ENCODE measurements at places on chromosomes 1 and 21. TPM values are rescaled to one million over a fixed set of nuclear protein-coding genes. Genes with fewer than 3 reads are reported as not detected.

KRTAP21-2 gene
- not detected for total RNA-seq

GLIS1 gene
- total RNA-seq: 1.8 TPM

PTCH2 gene
- total RNA-seq: 0.13 TPM

PGLYRP4 gene
- not detected for total RNA-seq

MAP3K7CL gene
- 9.3 TPM for total RNA-seq

F13B gene
- total RNA-seq: not detected

GIPC2 gene
- 0.52 TPM for total RNA-seq

SPRR2F gene
- total RNA-seq: not detected

DVL1 gene
- total RNA-seq: 50.7 TPM

DNM3 gene
- total RNA-seq: 1.6 TPM

ASCL5 gene
- total RNA-seq: not detected

FAM131C gene
- not detected for total RNA-seq

POTED gene
- total RNA-seq: not detected

TMEM81 gene
- 1.3 TPM for total RNA-seq

C1QC gene
- total RNA-seq: not detected

LCE1E gene
- not detected for total RNA-seq

CCDC30 gene
- total RNA-seq: 0.13 TPM

LCE4A gene
- not detected for total RNA-seq

CDA gene
- total RNA-seq: 1.9 TPM

OLFML2B gene
- total RNA-seq: 14.5 TPM

SLC45A1 gene
- total RNA-seq: 4.3 TPM

C1orf21 gene
- 12.2 TPM for total RNA-seq

ANKRD35 gene
- 8.8 TPM for total RNA-seq

PDZK1IP1 gene
- total RNA-seq: not detected

ODR4 gene
- 9.8 TPM for total RNA-seq

IGFN1 gene
- under 0.01 TPM for total RNA-seq

VWA5B1 gene
- total RNA-seq: not detected

FTCD gene
- total RNA-seq: not detected

ALX3 gene
- total RNA-seq: not detected

TNFRSF9 gene
- total RNA-seq: not detected

GRIK1 gene
- not detected for total RNA-seq

PODN gene
- total RNA-seq: 0.39 TPM

CAPN8 gene
- total RNA-seq: not detected

DENND1B gene
- total RNA-seq: 3.5 TPM

C8B gene
- not detected for total RNA-seq

THEM5 gene
- total RNA-seq: not detected

SLC9C2 gene
- total RNA-seq: not detected

SERTAD4 gene
- 1.3 TPM for total RNA-seq

DCST1 gene
- total RNA-seq: not detected

NKAIN1 gene
- not detected for total RNA-seq

GBP7 gene
- total RNA-seq: not detected

ADORA1 gene
- 0.52 TPM for total RNA-seq

GJA4 gene
- total RNA-seq: 0.39 TPM

FCAMR gene
- not detected for total RNA-seq

RIMS3 gene
- total RNA-seq: 0.16 TPM

TMEM52 gene
- total RNA-seq: 0.65 TPM

CHAF1B gene
- 4.2 TPM for total RNA-seq

SLAMF7 gene
- 2.7 TPM for total RNA-seq

OR2L5 gene
- total RNA-seq: not detected

PRKAB2 gene
- 14.1 TPM for total RNA-seq
